Amniotic stem cell (primary cell): ENCODE measurements at places on chromosomes 3 and 15.

DNA sequence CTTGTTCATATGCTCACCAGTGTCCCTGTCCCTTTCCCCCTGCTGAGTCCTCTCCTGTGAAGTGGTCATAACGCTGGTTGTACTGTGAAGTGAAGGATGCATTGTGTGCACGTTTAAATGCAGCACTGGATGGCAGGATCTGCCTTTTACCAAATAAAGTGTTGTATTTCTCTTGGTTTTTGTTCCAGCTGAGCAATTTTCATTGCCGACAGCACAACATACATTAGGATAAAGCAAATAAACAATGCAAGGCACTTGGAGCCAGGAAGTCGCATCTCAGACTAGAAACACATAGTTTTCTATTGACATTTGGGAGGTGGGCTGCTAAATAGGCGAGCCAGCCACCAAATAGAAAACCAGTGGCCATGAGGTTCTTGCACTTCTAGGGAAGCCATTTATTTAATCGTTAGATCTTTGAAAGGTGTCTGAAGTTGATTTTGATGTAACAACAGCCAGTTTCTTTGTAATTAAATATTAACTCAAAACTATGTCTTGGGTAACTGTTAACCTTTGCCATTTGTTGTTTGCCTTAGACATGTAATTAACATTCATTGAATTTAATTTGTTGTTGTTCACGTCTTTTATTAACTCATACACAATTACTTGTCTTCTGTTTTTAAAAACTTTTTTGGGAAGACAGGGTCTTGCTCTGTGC, 185.3 kb downstream of the FNDC3B start:
- no peak for DNase-seq

DNA sequence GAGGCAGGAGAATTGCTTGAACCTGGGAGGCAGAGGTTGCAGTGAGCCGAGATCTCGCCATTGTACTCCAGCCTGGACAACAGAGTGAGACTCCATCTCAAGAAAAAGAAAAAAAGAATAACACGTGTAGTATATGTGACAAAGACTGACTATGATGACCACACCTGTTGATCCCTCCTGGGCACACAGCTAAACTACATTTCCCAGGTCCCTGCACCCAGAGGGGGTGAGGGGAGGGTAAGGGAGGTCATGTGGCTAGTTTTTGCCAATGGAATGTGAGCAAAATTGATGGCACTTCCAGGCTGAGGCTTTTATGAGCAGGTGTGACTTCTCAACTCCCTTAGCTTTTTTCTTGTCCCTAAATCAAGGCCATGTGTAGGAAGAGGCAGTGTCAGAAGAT, 58.2 kb downstream of the KLHL6 start:
- DNase-seq, result no peak

DNA sequence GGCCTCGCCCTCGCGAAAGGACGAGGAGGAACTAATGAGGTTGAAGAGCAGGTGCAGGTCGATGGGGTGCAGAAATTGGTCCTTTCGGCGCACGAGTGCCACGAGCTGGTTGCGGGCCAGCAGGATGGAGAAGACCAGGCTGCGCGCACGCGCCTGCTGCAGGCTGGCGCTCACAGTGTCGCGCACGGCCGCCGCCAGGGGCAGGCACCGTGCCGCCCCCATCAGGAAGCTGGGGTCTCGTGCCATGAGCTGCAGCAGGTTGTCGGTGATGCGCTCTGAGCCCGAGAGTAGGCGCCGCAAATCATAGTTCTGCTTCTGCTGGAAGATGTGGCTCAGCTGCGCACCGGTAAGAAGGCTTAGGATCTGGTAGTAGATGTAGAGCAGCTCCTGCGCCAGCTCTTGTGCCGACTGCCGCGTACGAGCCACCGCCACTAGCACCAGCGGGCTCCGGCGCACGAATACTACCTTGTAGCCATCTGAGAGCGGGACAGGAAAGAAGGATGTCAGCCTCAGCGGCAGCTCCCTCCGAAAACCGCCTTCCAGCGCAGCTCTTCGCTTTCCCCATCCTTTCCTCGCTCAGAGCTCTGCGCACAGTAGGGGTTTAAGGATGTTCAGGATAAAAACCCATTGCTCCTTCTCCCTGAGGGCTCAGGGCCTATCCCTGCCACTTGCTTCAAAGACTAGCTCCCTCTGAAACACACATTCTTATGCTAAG, 6.9 kb upstream of the MST1R start:
- no peak for DNase-seq

- no peak for DNase-seq
Observed at GRCh38 chr3:6492306-6492705, 368.6 kb upstream of the GRM7 start.

DNA sequence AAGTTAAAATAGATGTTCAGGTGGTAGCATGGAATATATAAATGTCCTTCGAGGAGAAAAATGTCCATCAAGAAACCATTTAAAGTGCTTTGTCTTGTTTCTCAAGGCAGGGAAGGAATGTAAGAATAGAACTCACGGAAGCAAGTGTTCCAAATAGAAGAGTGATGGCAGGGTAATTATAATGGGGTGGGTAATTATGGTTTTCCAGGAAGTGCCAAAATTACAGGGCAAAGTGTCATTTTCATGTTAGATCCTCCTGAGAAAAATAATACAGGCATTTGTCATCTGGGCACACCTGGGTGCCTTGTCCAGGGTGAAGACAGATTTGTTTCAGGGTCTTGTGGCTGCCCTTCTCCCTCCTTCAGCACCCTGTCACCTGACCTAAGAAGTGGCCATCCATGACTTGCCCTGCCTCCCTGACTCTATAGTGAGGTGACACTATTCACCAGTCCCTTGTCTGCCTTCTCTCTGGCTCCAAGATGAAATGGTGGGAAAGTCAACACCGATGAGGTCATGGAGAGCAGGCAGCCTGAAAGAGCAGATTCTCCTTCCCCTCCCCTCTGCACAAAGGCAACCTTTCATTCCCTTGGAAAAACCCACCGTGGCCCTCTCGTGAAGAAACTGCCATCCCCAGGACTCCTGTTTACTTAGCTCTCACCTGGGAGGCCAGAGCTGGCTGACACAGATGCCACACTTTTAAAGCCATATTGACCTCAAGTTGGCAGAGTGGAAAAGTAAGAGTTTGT, 45.1 kb upstream of the AMOTL2 start:
- DNase-seq, result no peak

- DNase-seq, result no peak
Observed at GRCh38 chr3:53102601-53103147, 27.6 kb downstream of the RFT1 start.

- no peak for DNase-seq
Observed at GRCh38 chr3:73729969-73730440, 105.3 kb upstream of the PDZRN3 start.

- DNase-seq, result no peak
Observed at GRCh38 chr3:124619887-124620599, 110.2 kb upstream of the UMPS start.

- DNase-seq, result no peak
Observed at GRCh38 chr3:179672918-179673317, 20.1 kb downstream of the USP13 start.

GRCh38 chr15:86916671-86917360, 837.1 kb downstream of the AGBL1 start:
- DNase-seq, result no peak

DNA sequence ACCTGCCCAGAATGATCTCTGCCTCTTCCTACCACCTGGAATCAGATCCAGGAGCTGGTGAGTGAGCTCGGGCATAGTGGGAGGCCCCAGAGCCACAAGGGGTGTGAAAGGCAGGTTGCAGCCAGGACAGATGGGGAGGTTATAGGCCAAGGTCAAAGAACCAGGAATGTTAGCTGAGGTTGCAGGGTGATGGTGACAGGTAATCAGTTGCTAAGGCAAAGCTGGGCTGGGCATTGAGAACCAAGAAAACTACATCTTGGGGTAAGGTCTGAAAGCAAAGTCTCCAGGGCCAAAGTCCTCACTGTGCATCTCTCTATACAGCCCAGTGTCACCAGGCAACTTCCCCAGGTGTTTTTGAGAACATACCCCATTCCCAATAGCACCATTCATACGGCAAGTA, 38.4 kb upstream of the SLC6A11 start:
- no peak for DNase-seq

- DNase-seq, result peak; percentile 49
Observed at GRCh38 chr3:55511895-55512570, 24.9 kb upstream of the WNT5A start.

GRCh38 chr15:92100301-92100700, 246.8 kb downstream of the SLCO3A1 start:
- DNase-seq, result no peak

- DNase-seq, result no peak
Observed at GRCh38 chr15:92569778-92570177, 85.8 kb downstream of the FAM174B start.

DNA sequence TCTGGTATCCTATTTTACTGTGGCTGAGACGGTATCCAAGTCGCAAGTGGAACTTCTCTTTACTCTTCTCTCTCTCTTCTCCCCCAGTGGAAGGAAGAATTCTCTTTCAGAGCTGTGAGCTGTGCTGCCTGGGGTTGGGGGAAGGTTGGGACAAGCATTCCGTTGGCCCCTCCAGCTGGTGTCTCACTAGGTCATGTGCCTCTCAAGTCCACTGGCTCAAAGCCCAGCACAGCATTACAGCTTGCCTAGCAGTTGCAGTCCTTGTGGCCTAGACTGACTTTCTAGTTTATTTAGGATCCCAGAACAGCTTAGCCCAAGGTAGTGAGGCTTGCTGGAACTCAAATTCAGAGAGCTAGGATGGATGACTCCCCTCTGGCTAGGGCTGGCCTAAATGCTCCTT, 76.1 kb upstream of the SPATA16 start:
- no peak for DNase-seq

DNA sequence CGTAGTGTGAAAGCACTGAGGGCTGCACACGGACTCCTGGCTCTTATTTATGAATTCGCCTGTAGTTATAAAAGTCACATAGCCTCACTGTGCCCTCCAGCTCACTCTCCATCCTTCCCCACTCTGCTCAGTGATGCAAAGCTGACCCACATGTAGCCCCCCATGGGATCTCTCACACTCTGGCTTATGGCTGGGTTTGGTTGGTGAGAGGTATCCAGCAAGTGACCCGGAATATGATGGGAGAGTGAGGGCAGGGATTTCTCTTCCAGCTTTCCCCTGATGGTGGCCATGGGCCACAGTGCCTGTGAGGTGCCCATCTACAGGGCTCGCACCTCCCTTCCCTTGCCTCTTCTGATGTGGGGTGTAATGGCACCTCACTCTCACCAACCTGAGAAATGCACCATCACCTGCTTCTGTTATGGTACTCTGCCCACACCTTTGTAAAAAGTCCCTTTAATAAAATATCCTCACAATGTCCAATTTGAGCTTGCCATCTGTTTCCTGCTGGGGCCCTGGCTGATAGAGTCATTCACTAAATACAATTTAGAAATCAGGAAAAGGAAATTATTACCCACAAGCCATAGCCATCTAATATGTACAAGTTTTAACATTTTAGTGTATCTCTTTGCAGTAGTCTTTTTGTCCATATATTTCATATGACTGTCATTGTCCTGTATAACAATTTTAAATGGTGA, 93.6 kb downstream of the SCN11A start:
- no peak for DNase-seq

DNA sequence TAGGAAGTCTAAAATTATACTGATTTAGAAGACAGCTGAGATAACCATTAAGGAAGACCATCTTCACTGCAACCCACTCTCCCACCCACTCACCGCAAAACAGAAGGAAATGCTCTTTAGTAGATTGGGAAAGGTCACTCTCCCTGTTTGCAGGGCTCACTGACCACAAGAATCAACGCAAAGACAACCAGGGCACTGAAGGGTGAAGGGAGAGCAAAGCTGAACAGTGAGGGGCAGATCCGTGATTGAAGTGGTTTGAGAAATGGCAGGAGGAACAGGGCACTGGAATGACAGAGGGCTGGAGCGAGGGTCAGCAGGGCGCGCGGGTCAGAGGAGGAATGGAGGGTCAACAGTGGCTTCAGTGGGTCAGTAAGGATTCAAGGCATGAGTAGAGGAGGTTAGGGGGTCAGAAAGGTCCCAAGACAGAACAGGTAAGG, 520 bp downstream of the MESD start:
- no peak for DNase-seq

DNA sequence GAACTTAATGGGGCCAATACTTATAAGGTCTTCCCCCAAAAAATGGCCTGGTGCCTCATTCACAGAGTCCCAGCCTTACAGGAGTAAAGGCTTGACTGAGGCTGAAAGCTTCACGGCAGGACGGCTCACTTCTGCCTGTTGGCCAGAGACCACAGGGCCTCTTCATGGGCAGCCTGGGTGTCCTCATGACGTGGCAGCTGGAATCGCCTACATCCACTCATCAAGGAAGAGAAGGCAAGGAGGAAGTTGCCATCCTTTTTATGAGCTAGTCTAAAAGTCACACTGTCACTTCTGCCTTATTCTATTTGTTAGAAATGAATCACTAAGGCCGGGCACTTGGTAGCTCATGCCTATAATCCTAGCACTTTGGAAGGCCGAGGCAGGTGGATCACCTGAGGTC, 89.3 kb upstream of the DGKG start:
- no peak for DNase-seq

- no peak for DNase-seq
Observed at GRCh38 chr3:160735826-160736225, 20.2 kb upstream of the PPM1L start.

DNA sequence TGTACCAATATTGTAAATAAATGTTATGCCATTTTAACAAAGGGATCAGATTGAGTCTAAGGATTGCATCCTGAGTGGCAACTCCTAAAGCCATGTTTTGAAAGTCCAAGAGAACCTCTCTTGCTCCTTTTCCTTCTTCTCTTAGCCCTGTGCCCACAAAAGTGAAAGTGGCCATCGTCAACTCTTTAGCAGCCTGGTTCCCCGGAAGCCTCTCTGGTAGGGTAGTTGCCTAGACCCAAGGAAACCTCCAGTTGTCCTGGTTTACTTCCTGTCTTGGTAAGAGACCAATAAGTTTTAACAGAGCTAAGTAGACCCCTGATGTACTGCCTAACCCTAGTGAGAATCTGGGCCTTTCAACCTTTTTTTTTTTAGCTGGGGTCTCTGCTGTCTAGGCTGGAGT, 10.2 kb upstream of the ITPKA start:
- DNase-seq, result no peak

GRCh38 chr3:126557415-126557745, 1.4 kb downstream of the C3orf22 start:
- no peak for DNase-seq

DNA sequence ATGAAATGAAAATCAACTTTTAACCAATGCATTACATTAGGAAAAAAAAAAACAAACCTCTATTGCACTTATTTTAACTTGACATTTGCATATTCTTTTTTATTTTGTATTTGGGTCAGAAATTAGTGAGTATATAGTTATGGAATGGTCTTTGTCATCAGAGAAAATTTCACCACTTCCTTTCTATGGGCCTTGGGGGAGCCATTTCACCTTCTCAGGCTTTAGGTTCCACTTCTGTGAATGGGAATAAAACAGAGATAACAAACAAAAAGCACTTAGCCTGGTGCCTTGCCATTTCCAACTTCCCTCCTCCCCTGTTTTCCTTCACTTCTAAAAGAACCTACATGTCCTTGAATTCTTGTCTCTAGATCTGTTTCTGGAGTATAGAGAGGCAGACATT, 168.0 kb upstream of the STT3B start:
- no peak for DNase-seq

DNA sequence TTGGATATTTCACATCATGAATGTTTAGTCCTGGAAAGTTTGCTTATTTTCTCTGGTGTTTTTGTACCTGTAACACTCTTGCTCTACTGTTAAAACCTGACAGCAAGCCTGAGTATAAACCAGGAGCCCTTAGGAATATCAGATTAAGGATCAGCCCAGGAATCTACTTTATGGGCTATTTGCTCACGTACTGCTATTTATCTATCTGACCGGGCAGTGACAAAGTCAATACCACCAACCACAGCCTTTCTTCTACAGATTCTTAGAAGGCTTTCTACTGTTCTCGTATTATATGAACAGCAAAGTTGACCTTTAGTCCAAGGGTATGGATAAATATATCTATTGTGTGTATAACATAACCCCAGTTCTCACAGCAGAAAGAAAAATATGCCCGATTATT, 521.2 kb downstream of the RBMS3 start:
- DNase-seq, result no peak
